ENCODE measurements at places on chromosomes 1 and 21.

- DNase-seq, result no peak
Observed at GRCh38 chr1:92346866-92347640, 48.2 kb downstream of the RPAP2 start.

- DNase-seq, result no peak
Observed at GRCh38 chr1:159204161-159205141, at the start of gene ACKR1. ACKR1 (plus strand) TSS chr1:159204875; CDS start chr1:159204960, 85 bp downstream.

DNA sequence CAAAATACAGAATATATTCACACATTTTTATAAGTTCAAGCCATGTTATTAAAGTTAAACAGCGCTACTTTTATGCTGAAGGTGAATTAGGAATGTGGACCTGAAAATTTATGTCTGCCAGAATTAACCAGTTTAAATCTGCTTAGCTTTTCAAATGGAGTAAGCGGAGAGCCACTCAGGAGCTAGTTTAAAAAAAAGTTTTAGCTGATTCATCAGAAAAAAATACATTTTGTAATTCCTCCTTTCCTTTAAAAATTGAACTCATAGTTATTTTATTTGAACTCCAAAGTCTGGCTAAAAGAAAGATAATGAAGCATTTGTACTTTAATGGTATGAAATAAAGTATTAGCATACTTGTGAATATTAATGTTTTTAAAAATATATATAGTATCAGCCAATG, 21.2 kb downstream of the C21orf91 start:
- DNase-seq, result no peak

DNA sequence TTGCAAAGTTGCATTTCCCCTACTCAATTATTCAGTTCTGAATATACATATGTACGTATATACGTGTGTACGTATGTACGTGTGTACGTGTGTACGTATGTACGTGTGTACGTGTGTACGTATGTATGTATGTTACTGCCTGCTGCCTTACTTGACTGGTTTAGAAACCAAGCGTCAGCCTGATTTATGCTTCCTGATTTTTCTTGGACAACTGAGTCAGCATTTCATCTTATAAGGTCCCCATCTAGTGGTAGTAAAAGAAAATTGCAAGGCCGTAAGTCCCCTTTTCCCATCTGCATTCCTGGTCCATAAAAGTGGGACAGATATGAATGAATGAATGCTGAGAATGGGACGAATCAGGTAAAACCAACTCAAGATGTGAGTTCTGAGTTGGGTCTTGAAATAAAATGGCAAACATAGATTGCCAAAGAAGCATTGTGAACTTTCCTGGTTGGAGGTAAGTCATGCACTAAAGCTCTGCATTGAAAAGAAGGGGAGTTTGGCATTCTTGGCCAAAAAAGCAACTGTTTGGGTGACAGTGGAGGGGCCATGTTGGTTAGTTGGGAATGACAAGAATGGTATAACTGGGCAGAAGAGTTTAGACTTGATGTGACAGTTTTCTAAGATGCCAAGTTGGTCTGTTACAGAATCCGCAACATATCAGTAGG, 76.4 kb upstream of the DNAH14 start:
- DNase-seq, result no peak

DNA sequence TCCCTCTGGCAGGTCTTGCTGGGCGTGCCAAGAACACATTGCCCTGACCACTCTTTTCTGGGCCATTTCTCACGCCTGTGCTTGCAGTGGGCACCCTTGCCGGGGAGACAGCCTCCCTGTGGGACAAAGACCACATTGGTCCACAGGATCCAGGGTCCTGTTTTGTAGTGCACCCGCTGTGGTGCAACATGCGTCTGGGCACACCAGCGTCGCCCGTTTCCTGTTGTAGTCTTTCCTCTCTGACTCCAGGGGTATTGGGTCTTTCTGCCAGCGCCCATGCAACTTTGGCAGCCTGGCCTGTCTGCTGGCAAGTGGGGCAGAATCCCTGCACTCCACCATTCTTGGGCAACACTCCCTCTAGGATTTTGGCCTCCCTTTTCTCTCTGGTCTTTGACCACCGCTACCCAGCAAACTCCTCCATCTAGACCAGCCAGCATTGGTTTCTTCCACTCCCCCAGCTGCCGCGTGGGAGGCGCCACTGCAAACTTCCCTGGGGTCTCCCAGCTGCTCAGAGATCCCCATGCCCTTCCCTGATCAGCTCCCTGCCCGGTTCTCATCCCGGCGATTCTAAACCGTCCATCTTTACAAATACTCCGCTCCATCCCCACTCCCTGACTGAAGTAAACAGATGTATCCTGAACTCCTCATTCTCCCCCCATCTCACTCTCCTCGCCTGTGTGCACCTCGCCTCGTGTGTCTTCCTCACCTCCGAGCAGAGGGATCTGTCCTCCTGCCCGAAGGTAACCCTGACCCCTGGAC, 1.2 kb upstream of the TPRG1L start:
- no peak for DNase-seq

DNA sequence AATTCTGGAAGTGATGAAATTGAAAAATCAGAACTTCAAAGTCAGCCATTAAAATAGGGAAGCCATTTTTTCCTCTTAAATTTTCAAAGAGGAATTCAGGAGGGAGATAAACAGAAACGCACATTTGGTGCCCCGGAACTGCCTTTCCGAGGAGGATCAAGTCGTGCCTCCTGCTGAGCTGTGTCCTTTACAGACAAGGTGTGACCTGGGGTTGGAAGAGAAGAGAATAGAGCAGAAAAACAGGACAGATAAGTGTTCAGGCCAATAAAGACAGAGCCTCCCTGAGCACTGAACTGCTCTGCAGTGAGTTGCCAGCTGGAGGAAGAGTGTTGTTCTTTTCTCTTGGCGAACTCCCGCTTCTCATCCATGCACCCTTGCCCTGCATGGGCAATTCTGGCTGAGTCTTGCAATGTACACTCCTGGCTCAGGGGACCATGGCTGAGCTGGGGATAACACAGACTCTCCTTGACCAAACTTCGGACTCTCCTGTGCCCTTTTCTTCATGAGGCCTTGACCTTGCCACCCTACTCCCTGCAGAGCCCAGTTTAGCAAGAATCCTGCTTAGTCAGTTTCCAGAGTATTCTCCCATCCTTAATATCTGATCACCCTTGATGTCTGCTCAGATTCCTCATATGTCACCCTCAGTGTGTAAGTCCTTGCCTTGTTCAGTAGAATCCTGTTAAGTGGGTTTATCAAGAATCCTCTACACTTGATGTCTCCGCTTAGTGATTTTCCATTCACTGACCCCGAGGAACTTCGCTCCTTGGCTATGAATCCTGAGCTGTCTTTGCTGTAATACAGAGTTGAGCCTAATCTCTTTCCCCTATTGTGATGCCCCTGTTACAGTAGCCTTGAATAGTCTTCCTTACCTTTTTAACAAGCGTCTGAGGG, 1.3 kb upstream of the MTARC1 start:
- DNase-seq, result no peak

DNA sequence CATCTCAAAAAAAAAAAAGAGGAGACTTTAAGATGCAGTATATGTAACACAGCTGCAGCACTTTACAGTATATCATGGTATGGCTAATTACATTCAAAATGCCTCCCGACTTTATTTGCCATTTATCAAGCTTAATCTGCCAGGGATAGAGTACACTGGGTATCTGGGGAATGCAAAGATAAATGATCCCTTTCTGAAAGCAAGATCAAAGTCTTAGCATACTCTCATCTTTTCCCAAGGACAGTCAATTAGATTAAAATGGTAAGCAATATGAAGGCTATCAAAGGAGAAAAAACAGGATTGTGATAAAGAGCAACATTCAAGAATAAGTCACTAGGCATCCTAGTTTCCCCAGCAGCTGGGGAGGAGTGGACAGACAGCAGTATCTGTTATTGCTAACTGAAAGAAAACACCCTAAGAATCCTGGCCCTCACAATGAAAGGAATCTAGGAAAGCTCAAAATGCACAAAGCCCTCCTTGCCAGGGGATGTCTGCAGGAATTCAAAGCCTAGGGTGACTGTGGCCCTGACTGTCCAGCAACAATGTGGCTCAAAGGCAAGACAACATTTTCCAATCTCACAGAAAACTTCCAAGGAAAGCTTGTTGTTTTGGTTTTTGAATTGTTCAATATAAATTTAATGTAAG, 56.7 kb upstream of the RAP1GAP start:
- DNase-seq, result no peak

- DNase-seq, result no peak
Observed at GRCh38 chr1:241677201-241677600, 25.1 kb downstream of the WDR64 start.

- DNase-seq, result no peak
Observed at GRCh38 chr1:198440842-198441241, 99.6 kb downstream of the ATP6V1G3 start.

GRCh38 chr1:5770981-5771765, 221.1 kb downstream of the NPHP4 start:
- no peak for DNase-seq

- no peak for DNase-seq
Observed at GRCh38 chr1:22182715-22183114, 39.8 kb upstream of the WNT4 start.

DNA sequence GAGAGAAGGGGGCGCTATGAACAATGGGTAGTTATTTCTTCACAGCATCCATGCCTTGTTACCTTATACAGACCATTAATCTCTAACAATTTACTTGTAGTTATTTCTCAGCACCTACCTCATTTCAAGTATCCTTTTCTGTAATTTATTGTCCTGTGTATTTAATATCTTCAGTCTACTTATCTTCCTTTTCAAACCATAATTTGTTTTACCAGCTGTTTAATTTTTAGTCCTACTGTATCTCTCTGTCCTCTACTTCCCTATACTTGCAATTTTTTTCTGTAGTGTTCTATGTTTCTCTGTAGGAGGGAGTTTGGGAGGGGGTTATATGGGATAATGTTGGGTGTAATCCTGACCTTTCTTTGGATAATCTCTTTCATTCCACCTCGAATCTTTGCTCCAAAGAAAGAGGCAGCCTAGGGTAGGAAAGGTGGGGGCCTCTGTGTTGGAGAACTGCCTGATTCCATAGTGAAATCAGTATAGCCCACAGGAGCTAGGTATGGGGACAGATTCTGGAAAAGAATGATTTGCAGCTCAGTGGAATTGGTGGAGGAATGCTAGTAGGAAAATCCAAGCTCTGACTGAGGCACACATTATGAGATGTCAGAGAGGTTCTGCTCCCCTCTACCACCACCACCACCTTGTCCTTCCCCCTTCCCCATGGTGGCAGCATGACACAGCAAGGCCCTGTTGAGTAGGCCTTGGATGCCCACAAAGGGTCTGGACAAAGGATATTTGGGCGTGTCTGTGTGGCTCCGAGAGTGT, 642 bp downstream of the MLLT11 start:
- no peak for DNase-seq

DNA sequence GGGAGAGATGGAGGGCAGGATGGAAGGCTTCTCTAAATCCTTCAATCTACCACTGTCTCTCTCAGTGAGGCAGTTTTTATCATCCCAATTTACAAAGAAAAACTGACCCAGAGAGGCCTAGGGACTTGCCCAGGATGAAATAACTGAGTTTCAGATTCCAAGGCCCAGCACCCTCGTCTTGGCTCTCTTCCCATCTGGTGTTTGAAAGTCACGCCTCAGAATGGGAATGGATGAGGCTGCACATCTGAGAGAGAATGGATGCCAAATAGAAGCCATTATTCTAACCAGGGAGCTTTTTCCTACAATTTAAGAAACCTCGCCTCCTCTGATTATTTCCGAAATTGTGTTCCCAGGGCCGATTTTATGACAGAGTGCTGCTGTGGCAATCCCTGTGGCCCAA, 10.6 kb upstream of the KCNN3 start:
- DNase-seq, result no peak

GRCh38 chr1:66758241-66758755, 6.0 kb downstream of the DYNLT5 start:
- no peak for DNase-seq

- no peak for DNase-seq
Observed at GRCh38 chr1:32337855-32338636, 2.0 kb upstream of the MARCKSL1 start.

DNA sequence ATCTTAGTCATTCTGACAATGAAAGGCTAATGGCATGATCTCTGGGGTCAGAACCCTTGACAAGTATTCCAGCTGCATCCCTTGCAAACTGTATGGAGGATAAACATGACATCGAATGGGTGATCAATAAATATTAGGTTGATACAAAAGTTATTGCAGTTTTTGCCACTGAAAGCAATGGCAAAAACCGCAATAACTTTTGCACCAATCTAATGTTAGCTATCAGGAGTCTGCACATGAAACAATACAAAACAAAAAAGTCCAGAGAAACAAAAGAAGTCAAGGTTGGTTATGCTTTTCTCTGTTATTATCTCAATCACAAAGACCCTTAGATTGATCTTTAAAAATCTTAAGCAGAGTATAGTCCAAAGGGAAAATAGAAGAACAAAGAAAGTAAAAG, 292.7 kb downstream of the DUSP10 start:
- no peak for DNase-seq

- no peak for DNase-seq
Observed at GRCh38 chr21:46191257-46191685, 7.0 kb upstream of the SPATC1L start.

DNA sequence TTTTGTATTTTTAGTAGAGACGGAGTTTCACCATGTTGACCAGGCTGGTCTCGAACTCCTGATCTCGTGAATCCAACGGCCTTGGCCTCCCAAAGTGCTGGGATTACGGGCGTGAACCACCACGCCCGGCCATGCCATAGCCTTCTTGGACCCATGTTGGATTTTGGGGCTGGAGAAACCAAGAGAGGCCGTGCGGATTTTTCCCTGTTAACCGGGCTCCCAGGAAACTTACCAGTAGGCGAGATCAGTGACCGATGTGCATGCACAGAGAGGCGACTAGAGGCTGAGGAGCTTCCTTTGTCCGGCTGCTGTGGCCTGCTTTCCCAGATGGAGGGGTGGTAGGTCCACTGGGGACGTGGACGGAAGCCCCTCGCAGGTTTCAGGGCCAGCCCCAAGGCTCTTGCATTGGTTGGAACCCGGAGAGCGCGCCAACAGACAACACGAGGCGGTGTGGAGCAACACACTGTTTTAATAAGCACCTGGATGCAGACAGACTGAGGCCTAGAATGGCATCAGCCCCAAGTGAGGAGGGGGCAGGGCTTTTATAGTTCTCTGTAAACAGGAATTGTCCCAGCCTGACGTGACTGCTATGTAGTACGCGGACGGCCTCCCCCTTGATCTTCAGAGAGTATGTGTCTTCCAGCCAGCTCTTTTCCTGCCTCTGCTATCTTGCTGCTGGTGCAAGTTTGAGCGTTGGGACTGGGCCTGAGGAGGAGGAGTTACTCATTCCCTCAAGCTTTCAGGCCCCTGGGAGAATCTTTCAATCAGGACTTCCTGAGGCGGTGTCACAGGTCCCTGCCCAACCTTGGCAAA, at the start of gene ERVH48-1:
Gene ERVH48-1 (minus strand): TSS at position 517 of the 813 bp plus-strand sequence. CDS start 6,624 bp downstream, outside the sequence.
- DNase-seq, result no peak

GRCh38 chr1:34753163-34753562, 1.7 kb upstream of the GJB5 start:
- DNase-seq, result no peak

DNA sequence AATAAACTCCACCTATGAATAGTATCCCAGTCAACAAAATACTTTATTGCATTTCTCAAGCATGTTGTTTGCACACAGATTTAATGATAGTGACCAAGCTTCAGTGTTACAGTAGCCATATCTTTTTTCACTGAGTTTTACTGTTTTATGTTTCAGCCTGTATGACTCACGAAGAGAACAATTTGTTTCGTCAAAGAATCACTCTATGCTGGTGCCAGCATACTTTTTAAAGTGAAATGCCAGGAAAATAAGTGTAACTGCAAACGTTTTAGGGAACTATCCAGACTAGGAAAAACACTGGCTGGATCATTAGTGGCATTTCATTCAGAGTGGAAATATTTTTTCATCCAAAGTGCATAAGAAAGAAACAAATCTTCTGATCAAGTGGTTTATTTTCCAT, 210.8 kb downstream of the COL11A1 start:
- no peak for DNase-seq
